ENCODE measurements at places on chromosomes 7 and 10.

- H3K4me1 ChIP-seq = no peaks in the 10 kb centered on the region
- H3K36me3 ChIP-seq = no peaks in the 10 kb centered on the region
- no peak overlapping the region for H3K27ac ChIP-seq
- H3K27me3 ChIP-seq = no peaks in the 10 kb centered on the region
- H3K4me3 ChIP-seq = no peak overlapping the region
- no peak for DNase-seq
Measured at GRCh38 chr7:68642727-68643126, 955.5 kb upstream of the AUTS2 start.

DNA sequence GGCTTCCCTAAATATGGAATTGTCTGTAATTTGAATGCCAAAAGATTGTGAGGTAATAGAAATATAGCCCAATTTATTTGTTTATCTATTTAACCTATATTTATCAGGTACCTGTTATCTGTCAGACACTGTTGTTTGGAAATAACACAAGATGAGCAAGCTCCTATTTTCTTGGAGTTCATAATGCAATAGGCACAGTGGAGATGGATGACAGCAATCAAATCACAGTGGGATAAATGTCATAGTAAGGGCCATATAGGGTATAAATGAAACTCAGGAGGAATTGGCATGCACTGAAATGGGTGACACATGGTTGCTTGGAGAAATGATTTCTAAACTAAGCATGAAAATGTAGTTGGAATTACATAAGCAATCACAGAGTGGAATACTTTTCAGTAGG is 761.8 kb upstream of the MBL2 start:
- no peaks in the 10 kb centered on the region for H3K27me3 ChIP-seq
- no peaks in the 10 kb centered on the region for H3K36me3 ChIP-seq
- no peaks in the 10 kb centered on the region for H3K4me1 ChIP-seq
- H3K27ac ChIP-seq = no peak overlapping the region
- DNase-seq = no peak

DNA sequence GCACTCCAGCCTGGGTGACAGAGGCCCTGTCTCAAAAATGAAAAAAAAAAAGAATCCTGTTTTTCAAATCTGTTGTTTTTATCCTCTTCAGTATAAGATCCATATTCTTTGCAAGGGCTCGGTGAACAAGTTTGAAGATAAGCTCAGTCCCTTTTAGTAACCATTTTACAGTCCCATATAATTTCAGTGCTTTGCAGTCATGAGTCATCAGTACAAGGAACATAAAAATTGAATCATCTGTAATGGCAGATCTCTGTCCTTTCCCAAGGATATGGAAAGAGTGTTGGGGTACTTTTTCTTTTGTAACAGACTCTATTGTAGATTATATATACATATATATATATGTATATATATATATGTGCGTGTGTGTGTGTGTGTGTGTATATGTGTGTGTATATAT is 52.2 kb upstream of the ZPBP start:
- DNase-seq = no peak
- H3K4me1 ChIP-seq = peaks cover 70% of the 10 kb centered on the region
- no peaks in the 10 kb centered on the region for H3K27me3 ChIP-seq

- no peak for DNase-seq
- H3K27me3 ChIP-seq = peaks cover 5% of the 10 kb centered on the region
- no peak overlapping the region for H3K27ac ChIP-seq
- H3K4me3 ChIP-seq = no peak overlapping the region
- H3K4me1 ChIP-seq = no peaks in the 10 kb centered on the region
Measured at GRCh38 chr10:88439932-88440331, 143.2 kb downstream of the RNLS start.

- no peak overlapping the region for H3K27ac ChIP-seq
- no peaks in the 10 kb centered on the region for H3K4me1 ChIP-seq
- no peak overlapping the region for H3K4me3 ChIP-seq
Measured at GRCh38 chr7:39888171-39888853, 61.7 kb upstream of the CDK13 start.

DNA sequence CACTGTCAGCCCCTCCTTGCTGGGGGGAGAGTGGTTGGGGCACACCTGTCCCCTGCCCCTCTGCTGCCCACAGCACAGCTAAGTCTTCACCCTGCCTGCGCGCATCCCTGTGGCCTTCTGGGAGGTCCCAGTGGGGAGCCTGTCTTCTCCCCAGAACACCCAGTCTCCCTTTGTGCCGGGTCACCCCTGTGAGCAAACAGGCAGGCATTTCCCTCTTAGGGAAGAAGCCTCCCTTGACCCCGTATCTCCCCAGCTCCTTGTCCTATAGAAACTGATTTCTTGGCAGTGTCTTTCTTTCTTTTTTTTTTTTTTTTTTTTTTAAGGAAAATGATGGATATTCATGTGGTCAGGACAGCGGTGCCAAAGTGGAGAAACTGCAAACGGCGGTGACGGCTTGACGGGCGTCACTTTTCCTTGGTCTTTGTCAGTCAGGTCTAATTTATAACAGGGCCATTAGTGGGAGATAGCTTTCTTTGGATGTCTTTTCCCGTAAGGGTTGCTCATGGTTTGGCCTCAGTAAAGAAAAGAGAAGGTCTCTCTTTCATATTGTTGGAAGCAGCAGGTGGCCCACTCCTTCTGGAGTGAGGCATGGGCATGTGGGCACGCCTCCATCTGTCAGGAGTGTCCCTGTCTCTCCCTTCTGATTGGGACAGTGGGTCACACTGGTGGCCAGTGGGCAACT is 115.3 kb downstream of the NKX6-2 start:
- H3K4me1 ChIP-seq = peaks cover 2% of the 10 kb centered on the region
- DNase-seq = no peak
- no peaks in the 10 kb centered on the region for H3K36me3 ChIP-seq

DNA sequence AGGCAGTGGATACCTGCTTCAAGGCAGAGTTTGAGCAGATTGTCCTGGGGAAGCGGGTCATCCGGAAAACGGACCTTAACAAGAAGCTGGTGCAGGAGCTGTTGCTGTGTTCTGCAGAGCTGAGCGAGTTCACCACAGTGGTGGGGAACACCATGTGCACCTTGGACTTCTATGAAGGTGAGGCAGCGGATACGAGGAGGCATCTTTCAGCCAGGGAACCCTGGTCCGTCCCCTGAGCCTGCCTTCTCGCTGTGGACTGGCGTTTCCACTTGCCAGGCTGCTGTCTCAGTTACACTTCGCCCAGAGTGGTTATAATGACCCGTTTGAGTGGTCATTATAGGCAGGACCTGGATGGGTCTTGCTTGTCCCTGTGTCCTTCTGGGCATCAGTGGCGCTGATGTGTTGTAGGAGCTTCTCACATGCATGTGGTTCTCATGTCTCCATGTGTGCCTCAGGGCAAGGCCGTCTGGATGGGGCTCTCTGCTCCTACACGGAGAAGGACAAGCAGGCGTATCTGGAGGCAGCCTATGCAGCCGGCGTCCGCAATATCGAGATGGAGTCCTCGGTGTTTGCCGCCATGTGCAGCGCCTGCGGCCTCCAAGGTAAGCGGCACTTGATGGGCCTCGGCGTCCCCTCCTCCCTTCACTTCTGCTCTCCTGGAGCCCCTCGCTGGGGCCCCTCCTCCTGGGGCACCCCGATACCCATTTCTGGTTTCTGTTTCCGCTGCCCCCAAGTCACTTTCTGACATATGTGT is 18.0 kb downstream of the UPP1 start:
- peaks cover 64% of the 10 kb centered on the region for H3K36me3 ChIP-seq
- peak; percentile 4 for DNase-seq
- no peaks in the 10 kb centered on the region for H3K27me3 ChIP-seq
- H3K27ac ChIP-seq = no peak overlapping the region

DNA sequence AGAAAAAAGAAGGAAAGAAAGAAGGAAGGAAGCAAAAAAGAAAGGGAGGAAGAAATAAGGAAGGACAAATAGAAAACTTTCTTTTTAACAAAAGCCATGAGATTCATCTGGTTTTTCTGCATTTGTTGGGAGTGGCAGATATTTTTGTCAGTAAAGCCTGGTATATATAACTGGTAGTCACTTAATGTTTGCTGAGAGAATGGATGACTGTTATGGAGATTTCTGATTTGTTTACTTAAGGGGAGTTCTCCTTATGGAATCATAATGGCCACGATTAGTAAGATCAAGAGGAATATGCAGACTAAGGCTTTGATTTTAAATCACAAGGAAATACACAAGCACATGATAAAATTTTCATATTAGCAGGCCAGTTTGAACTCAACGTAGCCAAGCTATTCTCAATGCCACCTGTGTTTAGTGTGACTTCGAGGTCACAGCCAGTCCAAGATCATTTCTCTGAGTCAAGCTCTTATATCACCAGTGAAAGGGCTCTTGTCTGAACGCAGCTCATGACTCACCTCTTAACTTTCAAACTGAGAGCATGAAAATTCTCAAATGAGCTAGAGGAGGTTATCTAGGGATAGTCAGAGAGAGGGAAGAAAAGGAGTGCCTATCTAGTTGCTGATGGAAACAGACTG is 445.1 kb upstream of the ZMIZ1 start:
- no peak for DNase-seq
- H3K36me3 ChIP-seq = no peaks in the 10 kb centered on the region
- no peaks in the 10 kb centered on the region for H3K4me1 ChIP-seq
- H3K27ac ChIP-seq = no peak overlapping the region
- H3K4me3 ChIP-seq = no peak overlapping the region

GRCh38 chr7:158022601-158023000 is 565.0 kb downstream of the PTPRN2 start:
- DNase-seq = no peak
- H3K27me3 ChIP-seq = no peaks in the 10 kb centered on the region
- H3K4me1 ChIP-seq = no peaks in the 10 kb centered on the region

DNA sequence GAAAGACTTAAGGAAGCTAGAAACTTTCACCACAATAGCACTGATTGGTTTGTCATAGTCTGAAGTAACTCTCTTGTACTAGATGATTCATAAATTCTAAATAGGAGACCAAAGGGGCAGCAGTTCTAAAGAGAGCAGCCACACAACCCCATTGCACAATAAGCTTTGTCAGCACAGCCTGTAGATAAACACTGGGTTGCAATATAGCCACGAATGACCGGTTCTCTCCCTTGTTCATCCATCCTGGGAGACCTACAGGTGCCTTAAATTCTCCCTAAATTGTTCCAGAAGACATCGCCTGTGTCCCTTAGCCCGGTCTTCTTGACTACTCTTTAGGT is 167.0 kb downstream of the SNX13 start:
- H3K36me3 ChIP-seq = no peaks in the 10 kb centered on the region
- no peak overlapping the region for H3K4me3 ChIP-seq
- DNase-seq = no peak
- H3K27ac ChIP-seq = no peak overlapping the region
- H3K4me1 ChIP-seq = peaks cover 6% of the 10 kb centered on the region

GRCh38 chr7:53740971-53741370 is 705.5 kb downstream of the POM121L12 start:
- no peak overlapping the region for H3K4me3 ChIP-seq
- H3K4me1 ChIP-seq = no peaks in the 10 kb centered on the region
- no peak overlapping the region for H3K27ac ChIP-seq
- no peak for DNase-seq
- no peaks in the 10 kb centered on the region for H3K36me3 ChIP-seq

DNA sequence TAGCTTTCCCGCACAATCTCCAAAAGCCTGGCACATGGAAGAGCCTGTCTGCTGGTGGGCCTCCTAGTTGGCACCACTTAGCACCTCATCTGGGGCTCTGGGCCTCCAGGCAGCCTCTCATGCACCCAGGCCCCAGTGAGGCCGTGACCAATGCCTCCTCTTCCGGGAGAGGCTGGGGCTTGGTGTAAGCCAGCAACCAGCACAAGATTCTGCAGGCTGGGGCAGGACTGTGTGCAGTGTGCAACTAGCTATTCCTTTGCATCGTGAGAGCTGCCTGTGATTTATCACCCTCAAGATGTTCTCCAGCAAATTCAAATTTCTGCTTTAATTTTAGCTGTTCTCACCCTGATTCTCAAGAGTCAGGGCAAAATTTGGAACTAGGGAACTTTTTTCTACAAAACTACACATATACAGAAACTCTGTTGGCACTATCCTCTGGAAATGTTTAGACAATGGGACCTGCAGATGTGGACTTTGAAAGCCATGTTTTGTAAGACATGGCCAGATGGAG is 603.7 kb upstream of the MKI67 start:
- H3K4me3 ChIP-seq = no peak overlapping the region
- no peaks in the 10 kb centered on the region for H3K4me1 ChIP-seq
- no peaks in the 10 kb centered on the region for H3K27me3 ChIP-seq
- no peaks in the 10 kb centered on the region for H3K36me3 ChIP-seq
- no peak overlapping the region for H3K27ac ChIP-seq
- no peak for DNase-seq

GRCh38 chr10:86177537-86178155 is 188.9 kb downstream of the GRID1 start:
- H3K36me3 ChIP-seq = no peaks in the 10 kb centered on the region
- peaks cover 1% of the 10 kb centered on the region for H3K27me3 ChIP-seq
- no peak overlapping the region for H3K27ac ChIP-seq
- H3K4me1 ChIP-seq = no peaks in the 10 kb centered on the region
- DNase-seq = no peak

DNA sequence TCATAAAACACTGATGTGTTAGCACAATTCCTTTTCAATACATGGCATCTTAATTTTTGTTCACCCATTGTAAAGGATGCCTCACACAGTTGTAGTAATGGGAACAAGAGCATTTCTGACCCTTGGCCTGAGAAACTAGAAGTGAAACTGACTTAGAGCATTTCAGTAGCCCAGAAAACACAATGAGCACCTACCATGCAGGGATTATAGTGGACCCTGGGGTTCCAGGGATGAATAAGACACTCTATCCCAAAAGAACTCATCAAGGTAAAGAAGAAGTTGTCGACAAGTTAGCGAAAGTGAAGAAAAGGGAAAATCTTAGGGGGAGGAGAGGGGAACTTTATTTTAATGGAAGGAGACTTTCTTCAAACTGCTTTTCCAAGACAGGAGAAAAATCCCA is 125.6 kb downstream of the NT5C2 start:
- no peak for DNase-seq
- no peaks in the 10 kb centered on the region for H3K36me3 ChIP-seq
- no peak overlapping the region for H3K4me3 ChIP-seq

DNA sequence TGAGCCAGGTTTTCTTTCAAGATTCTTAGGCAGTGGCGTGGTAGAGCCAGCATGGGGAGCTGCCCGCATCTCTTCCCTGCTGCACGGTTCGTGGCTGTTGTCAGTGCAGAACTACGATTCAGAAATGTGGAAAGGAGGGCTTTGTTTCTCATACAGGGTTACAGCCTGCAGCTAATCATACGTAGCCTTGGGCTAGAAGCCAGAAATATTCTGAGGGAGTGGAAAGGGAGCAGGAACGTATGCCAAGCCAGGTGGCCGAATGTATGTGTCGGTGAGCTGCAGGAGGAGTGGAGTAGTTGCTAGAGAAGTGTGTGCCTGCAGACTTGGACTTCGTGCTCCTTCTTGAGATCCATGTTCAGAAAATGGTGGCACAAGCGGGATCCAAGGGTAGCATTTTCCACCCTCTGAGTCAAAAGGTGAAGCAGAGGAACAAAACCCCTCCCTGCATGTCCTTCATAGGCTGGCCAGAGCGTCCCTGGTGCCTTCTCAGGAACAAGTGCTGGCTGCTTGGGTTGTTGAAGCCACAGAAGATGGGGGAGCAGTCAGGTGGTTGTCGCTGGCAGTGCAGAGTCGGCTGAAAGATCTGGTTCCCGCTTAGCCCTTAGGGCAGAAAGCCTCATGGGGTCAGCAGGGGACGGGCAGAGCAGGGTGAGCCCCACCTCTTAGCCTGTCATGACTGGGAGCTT is 40.9 kb downstream of the LANCL2 start:
- peaks cover 8% of the 10 kb centered on the region for H3K36me3 ChIP-seq
- DNase-seq = no peak
- H3K27me3 ChIP-seq = no peaks in the 10 kb centered on the region
- no peaks in the 10 kb centered on the region for H3K4me1 ChIP-seq
- H3K4me3 ChIP-seq = no peak overlapping the region
- no peak overlapping the region for H3K27ac ChIP-seq
